ENCODE measurements at places on chromosomes 3 and 15. TPM values are rescaled to one million over a fixed set of nuclear protein-coding genes. Genes with fewer than 3 reads are reported as not detected.

DNA sequence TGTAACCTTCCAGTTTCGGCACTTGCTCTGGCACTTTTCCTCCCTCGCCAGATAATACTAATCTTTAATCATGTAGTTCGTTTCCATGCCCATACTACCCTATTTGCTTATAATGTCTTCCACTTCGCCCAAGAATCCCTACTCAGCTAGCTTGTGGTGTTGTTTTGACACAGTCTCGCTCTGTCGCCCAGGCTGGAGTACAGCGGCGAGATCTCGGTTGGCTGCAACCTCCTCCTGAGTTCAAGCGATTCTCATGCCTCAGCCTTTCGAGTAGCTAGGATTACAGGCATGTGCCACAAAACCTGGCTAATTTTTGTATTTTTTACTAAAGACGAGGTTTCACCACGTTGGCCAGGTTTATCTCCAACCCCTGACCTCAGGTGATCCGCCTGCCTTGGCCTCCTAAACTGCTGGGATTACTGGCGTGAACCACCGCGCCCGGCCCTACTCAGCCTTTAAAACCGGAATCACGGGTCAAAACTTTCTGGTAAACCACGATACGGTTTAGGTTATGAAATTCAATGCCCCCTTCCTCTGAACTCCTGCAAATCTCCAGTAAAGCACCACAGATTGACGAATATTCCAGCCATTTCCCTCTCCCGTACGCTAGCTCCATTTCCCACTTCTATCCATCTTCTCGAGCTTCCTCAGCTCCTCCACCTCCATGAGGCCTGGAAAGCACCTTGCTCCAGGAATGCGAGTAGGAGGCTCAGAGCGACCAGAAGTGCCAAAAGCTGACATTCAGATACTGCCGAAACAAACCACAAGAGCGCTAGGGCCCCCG lies 878 bp upstream of the RAD51 start:
- DNase-seq, result no peak

GRCh38 chr3:137047240-137047639 lies 89.5 kb downstream of the IL20RB start:
- DNase-seq, result no peak

Gene SLC4A7
- 15.1 TPM for polyA plus RNA-seq

- no peak for DNase-seq
These were observed 22.5 kb downstream of the POPDC2 start for GRCh38 chr3:119637679-119638477.
